Activated CD8-positive, alpha-beta T cell treated with anti-CD3 and anti-CD28 coated beads for 36 hours (primary cell): ENCODE measurements at places on chromosomes 6 and 20. TPM values are rescaled to one million over a fixed set of nuclear protein-coding genes. Genes with fewer than 3 reads are reported as not detected.

The DAAM2 gene
- not detected for total RNA-seq

- H3K4me1 ChIP-seq, result peaks cover 13% of the 10 kb centered on the region
- H3K27ac ChIP-seq, result no peak overlapping the region
- DNase-seq, result no peak
- H3K36me3 ChIP-seq, result peaks cover 15% of the 10 kb centered on the region
These were observed 46.6 kb upstream of the EMILIN3 start for GRCh38 chr20:41413169-41413568.

DNA sequence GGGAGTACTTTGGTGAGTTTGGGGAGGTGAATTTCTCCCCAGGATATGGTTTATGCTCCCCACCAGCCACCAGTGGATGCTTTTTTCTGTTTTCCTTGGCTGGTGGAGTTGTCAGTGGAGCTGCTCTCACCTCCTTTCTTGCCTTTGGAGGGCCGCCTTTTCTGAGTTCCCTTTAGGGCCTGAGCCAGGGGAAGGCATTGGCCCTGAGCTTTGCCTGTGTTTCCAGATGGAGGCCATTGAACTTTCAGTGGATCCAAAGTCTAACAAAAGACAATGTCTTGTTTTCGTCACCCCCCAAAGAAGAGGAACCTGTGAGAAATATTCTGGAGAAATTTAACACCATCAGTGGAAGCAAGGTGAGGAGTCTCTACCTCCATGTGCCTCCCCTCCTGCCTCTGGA, 4.4 kb upstream of the TMEM14A start:
- H3K27me3 ChIP-seq, result no peaks in the 10 kb centered on the region
- peaks cover 9% of the 10 kb centered on the region for H3K4me1 ChIP-seq
- no peak overlapping the region for H3K4me3 ChIP-seq
- no peak for DNase-seq
- H3K36me3 ChIP-seq, result no peaks in the 10 kb centered on the region

The TRIM10 gene
- not detected for total RNA-seq

- no peak overlapping the region for H3K27ac ChIP-seq
- DNase-seq, result no peak
- no peaks in the 10 kb centered on the region for H3K36me3 ChIP-seq
- no peaks in the 10 kb centered on the region for H3K4me1 ChIP-seq
These were observed 489.3 kb downstream of the PTPRT start for GRCh38 chr20:42700372-42700771.

The WRNIP1 gene
- total RNA-seq, result 36.6 TPM

GRCh38 chr6:148244217-148244935, 98.3 kb upstream of the SASH1 start:
- H3K27me3 ChIP-seq, result peaks cover 17% of the 10 kb centered on the region
- no peak for DNase-seq
- no peaks in the 10 kb centered on the region for H3K36me3 ChIP-seq
- no peak overlapping the region for H3K4me3 ChIP-seq

DNA sequence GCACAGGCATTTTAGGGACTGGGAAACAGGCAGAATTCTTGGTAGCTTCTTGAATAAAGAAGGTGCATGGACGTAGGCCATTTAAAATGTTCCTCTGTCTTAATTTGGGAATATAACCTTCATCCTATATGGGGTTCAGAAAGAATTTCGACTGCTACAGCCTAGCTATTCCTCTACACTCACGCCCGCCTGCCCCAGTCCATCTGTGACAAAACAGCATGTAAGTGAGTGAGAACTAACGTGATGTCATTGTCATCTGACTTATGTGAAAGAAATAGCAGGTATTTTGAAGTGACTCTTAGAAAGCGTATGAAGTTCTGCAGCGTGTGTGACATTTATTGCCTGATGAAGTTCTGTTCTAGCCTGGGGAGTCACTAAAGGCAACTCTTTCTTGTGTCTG, 52.2 kb upstream of the SLC22A1 start:
- H3K4me3 ChIP-seq, result no peak overlapping the region
- H3K27me3 ChIP-seq, result no peaks in the 10 kb centered on the region
- H3K36me3 ChIP-seq, result peaks cover 74% of the 10 kb centered on the region

The CST3 gene
- total RNA-seq, result 0.72 TPM

The MANEA gene
- total RNA-seq, result 16.1 TPM
